Stimulated activated CD8-positive, alpha-beta memory T cell treated with anti-CD3 and anti-CD28 coated beads, Interleukin-2, amount 100 ng/mL, for 1 hour (primary cell): ENCODE measurements at places on chromosomes 13 and 19.

GRCh38 chr19:41863209-41863931 lies 3.3 kb downstream of the RPS19 start:
- no peak for DNase-seq

DNA sequence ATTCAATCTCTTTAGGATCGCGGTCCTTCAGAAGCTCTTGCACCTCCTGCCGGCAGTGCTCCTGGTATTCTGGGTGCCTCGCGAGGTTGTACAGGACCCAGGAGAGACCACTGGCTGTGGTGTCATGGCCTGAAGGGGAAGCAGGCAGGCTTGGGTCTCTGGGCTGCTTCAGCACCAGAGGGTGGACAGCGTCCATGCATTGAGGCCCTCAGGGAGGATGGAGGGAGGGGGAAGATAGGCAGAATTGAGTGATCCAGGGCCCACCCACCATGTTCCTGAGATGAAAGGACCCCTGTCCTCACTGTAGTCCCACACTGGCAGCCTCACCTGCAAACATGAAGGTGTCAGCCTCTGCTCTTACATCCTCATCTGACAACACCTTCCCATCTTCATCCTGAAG lies 17.9 kb upstream of the OR10H5 start:
- DNase-seq = no peak

GRCh38 chr13:99829593-99830239 lies 141.9 kb downstream of the ZIC5 start:
- no peak for DNase-seq

DNA sequence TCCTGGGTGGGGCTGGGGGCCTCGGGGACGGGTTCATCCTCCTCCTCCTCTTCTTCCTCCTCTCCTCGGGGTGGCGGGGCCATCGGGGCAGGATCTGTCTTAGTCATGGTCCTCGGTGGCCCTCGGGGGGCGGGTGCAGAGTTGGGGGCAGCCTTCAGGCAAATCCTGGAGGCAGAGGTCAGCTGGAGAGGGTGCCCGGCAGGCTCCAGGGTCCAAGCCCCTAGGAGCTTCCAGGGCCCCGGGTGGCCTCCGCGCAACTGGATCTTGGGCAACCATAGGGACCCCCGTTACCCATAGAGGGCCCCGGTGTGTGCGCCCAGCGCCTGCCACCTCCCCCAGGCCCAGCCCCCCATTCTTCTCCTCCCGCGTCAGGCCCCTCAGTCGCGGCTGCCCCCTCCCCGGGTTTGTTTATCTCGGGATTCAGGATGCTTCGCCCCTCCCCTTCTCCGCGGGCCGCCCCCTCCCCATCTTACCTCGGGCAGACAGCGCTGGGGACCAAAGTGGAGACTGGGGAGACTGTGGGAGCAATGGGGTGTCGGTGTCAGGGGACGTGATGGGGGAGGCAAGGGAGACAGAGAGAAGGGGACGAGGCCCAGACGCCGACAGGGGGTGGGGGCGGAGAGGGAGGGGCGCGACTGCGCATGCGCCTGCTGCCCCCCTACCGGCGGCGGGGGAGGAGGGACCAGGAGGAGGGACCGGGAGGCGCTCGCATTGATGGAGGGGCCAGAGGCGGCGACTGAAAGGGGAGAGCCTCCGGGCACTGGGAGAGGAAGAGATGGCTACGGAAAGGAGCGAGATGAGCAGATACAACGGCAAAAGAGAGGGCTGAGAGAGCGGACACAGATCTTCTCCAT lies at the start of gene CLIP3:
TSS of gene CLIP3 (minus strand) at position 623 of the 854 bp plus-strand sequence. CDS start at position 107, 516 bp downstream.
- no peak for DNase-seq

GRCh38 chr19:34306213-34306661 lies 51.9 kb downstream of the GARRE1 start:
- no peak for DNase-seq

GRCh38 chr13:112602189-112602588 lies 14.2 kb upstream of the TUBGCP3 start:
- DNase-seq = no peak

- no peak for DNase-seq
Measured at GRCh38 chr19:50975766-50976165, 6.4 kb upstream of the KLK6 start.

- DNase-seq = peak; percentile 14
Measured at GRCh38 chr19:15101479-15102082, 5.6 kb upstream of the SYDE1 start.

GRCh38 chr19:30640252-30640965 lies 268.2 kb downstream of the ZNF536 start:
- no peak for DNase-seq

GRCh38 chr13:33871207-33872004 lies 53.5 kb downstream of the RFC3 start:
- no peak for DNase-seq

- DNase-seq = no peak
Measured at GRCh38 chr13:37187621-37188020, 82.2 kb upstream of the CSNK1A1L start.
